Lower lobe of right lung (tissue), 2 donors: ENCODE measurements at places on chromosomes 4 and X. TPM values are rescaled to one million over a fixed set of nuclear protein-coding genes. Genes with fewer than 3 reads are reported as not detected.

Gene SLITRK4
- 0.74 TPM for total RNA-seq

Gene RIPPLY1
- not detected for total RNA-seq

Gene DMRTC1B
- 0.53 TPM for total RNA-seq

DNA sequence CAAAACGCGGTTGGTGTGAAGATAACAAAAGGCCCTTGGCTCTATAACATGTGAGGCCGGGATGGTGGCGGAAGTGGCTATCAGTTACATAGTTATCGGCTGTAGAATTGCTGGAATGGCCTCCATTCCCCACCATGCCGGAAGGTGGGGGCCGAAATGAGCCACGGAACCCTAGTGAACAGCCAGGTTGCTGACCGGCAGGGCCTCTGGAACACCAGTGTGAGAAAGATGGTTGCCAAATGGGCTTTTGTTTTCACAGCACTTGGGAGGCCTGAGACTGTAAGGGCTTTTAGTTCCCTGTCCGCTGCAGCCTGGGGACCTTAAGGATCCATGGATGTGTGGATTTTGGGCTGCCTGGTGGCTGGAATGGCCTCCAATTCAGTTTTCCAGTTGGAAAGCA lies 23.3 kb upstream of the ARX start:
- H3K36me3 ChIP-seq: no peaks in the 10 kb centered on the region
- H3K4me3 ChIP-seq: no peak overlapping the region
- no peaks in the 10 kb centered on the region for H3K4me1 ChIP-seq
- no peak overlapping the region for H3K27ac ChIP-seq
